ENCODE measurements at places on chromosomes 4 and X.

DNA sequence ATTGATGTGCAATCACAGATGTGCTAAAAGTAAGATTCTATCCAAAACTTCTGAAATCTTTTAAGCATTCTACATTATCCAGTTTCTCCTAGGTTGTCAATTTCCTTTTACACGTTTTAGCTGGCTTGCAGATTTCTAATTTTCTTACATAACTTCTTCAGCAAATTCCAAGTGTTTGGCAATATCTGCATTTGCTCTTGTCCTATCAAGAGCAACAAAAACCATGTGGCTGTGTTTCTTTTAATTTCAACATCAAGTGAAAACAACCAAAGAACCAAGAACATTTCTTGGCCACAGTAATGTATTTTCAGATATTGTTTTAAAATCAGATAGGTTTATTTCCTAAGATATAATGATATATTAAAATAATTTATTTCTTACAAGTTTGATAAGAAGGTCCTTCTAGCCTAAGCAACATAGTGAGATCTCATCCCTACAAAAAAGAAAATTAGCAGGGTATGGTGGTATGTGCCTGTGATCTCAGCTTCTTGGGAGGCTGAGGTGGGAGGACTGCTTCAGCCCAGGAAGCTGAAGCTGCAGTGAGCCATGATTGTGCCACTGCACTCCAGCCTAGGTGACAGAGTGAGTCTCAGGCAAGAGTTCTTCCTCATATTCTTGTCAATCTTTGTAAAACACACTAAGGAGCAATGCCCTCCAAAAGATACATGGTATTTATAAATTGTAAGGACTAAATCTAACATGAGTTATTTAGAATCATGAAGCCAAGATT is 131.4 kb upstream of the NAP1L5 start:
- no peak for DNase-seq

DNA sequence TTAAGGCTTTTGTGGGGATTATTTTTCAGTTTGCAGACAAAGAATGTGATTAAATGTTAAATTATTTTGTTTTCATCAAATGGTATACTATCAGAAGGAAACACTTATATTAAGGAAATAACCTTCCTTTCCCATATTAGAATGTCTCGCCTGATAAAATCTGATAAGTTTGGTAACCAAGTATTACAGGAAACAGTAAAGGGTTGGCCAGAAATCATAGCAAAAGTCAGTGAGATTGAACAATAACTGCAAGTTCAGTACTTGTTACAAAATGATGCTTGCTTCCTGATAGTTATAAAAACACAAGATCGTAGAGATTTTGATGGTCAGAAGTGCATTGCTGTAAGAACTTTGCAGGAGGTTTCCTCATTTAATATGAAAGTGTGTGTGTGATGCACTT is 40.5 kb downstream of the FABP2 start:
- no peak for DNase-seq

GRCh38 chrX:136666088-136666487 is 18.1 kb downstream of the CD40LG start:
- DNase-seq, result no peak

- no peak for DNase-seq
These were observed 1434.6 kb downstream of the C4orf33 start for GRCh38 chr4:130530505-130530904.

DNA sequence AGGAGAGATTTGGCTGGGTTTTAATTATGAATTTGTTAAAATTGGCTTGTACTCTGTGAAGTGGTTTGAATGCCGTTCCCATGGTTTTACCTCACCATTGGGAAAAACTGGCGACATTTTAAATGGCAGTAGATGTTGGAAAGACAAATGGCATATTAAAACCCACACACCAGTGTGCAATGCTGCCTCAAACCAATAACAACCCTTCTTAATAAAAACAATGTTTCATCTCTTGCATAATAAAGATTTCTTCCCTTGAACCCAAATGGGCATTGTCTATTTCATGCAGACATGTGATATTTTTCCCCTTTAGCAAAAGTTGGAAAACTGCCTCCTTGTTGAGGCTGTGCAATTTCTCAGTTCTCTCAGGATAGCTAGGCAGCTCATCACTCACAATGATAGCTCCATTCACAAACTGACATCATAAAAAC is 33.7 kb downstream of the GABRB1 start:
- DNase-seq, result no peak

- DNase-seq, result no peak
These were observed 46.9 kb downstream of the SEPTIN11 start for GRCh38 chr4:76996445-76996844.

- DNase-seq, result no peak
These were observed 667.1 kb upstream of the BOD1L1 start for GRCh38 chr4:14294611-14295010.

- DNase-seq, result no peak
These were observed 153.8 kb downstream of the DCK start for GRCh38 chr4:71147261-71147660.

DNA sequence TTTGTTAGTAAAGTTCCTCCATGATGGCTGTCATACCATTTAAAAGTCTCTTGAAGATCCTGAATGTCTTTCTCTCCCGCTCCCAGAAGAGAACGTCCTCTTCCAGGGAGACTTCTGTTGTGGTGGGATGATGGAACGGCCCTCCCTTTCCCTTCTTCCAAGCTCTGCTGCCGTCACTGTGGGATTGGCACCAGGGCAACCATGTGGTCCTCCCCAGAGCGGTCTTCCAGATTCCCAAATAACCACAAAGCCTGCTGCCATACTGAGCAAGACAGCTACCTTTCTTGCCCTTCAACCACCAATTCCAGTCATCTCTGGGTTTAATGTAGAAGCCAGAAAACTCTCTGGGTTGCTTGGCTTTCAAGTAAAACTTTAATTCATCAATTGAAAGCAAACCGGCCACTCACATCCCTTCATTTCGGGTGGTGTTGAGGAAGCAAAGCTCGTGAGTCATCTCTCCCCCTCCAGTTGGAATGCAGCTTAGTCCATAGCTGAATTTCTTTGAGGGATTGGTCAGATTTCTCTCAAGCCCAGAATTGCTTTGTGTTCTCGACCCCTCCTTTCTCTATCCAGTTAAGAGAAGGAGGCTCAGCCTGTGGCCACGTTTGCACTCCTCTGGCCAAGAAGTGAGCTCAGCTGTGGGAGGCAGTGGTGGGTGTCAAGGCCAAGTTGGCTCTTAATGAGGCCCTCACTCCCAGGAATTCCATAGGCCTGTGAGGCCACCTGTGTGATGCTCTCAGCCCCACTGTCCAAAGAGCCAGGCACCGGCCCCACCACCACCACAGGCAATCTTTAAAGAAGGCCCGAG is 36.9 kb downstream of the FHDC1 start:
- DNase-seq, result no peak

- no peak for DNase-seq
These were observed 56.9 kb downstream of the GABRB1 start for GRCh38 chr4:47088298-47088697.

- no peak for DNase-seq
These were observed 7.9 kb downstream of the LEF1 start for GRCh38 chr4:108160741-108161352.

Measured in C1 segment of cervical spinal cord (tissue), 14 donors.